ENCODE measurements at places on chromosomes 2 and 18.
A peak's percentile ranks its signal among the peaks of the same experiment; 100 is the strongest.

DNA sequence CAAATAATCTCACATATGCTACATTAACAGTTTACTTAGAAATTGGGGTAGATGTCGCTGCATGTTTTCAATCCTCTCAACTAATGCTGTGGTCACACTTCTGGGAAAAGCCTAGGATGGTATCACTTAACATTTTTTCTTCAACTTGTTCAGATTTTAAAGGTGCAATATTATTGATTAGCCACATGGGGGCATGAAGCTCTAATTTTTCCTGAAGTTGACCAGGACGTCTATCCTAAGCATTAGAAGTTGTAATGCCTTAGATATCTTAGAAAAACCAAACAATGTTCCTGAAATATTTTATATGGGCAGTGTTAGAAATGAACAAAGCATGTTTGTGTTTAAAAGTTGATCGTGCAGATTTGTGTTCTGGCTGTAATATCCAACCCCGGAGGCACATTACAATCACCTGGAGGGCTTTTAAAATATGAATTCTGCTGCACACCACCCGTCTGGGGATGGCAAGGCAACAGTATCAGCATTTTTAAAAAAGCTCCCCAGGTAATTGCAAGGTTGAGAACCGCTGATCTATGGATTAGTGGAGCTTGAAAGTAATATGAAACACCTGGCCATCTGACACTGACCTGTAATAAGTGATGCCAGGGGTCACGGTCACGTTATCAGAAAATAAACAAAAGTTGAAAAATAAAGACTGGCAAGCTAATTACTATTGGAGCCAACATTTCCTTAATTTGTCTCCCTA is 100.5 kb upstream of the LMAN1 start:
- DNase-seq: peak; percentile 25

DNA sequence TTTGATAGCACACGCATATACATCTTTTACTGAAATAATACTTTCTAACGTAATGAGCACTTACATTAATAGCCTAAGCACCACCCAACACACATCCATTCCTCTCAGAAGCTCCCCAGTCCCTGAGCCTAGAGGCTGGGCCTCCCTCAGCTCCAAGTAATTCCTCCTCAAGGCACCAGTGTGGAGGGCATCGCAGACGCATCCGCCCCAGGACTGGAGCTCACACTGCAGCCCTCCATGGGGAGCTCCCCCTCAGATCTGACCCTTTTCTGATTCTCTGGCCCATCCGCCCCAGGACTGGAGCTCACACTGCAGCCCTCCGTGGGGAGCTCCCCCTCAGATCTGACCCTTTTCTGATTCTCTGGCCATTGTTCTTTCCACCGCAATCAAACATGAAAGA is 60.4 kb upstream of the SNTG2 start:
- DNase-seq: no peak

- DNase-seq: peak; percentile 11
These were observed 12.3 kb downstream of the CEP192 start for GRCh38 chr18:13003466-13003896.

DNA sequence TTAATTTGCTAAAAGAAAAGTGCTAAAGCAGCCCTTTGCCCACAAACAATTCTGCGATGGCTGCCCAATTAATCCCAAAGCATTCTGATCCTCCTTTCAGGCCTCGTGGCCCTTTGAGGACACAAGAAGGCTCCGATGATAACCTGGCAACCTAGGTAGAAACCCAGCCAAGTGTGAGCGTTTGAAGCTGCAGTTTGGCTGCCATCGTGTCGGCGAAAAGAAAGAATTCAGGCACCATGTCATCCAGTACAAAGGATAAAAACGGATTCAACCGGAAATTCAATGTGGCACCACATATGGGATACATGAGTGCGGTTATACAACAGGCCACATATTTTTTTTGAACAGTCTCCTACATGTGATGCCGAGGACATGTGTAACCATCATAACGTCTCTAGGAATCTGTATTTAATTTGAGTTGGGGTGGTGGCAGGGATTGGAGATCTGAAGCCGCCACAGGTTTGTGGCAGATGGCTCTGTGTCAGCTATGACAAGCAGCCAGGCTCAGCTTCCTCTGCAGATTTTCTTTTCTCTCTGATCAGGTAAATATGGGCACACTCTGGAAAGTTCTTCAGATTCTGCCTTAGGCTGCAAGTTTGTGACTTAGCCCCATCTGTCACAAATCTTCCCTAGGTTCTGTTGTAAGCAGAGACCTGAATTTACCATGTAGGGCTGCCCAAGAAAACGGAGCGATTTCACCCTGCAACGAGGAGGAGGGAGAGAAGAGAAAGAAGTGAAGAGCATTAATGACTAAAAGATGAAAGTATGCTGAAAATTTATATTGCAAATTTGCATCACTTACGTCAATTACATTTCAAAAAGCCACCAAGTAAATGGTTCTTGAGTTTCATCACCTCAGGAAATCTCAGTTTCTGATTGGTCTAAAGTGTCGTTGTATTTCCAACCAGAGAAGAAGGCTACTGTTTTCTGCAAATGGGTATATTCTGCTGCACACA is 573.2 kb downstream of the ZEB2 start:
- DNase-seq: no peak

GRCh38 chr2:17583166-17583565 is 42.7 kb downstream of the VSNL1 start:
- no peak for DNase-seq

DNA sequence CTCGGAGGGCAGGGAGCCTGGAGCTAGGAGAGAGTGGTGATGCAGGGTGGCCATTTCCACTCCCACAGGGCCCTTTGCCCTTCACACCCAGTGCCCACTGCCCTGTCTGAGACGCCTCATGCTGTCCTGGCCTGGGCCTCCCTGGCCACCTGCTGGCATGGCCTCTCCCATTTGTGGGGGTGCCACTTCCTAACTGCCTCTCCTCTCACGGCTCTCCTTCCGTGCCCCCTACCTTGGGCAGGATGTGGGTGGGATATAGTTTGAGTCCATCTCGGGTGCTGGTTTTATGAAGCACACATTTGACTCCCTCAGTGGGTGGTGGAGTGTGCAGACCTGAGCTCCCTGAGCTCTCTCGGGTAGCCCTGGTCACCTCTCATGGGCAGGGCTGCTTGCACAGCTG is 46.0 kb downstream of the DGKD start:
- no peak for DNase-seq

DNA sequence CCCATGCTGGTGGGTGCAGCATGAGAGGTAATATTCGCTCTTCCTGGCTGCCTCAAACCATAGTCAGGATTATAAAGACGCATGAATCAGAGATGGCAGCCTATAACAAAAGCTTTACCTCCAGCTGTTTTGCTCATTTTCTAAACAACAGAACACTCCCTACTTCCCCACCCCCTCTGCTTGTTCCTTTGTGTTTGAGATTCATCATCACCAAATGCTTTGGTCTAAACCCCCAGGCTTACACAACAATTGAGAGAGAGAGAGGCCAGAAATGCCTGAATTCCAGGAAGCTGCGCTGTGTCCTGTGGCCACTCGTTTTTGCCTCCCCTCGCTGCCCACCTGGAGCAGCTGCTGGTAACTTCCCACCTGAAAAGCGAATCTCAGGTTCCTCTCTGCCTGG is 78.8 kb upstream of the CAPN13 start:
- DNase-seq: no peak

- DNase-seq: no peak
These were observed 1.4 kb upstream of the CTNNA2 start for GRCh38 chr2:79511320-79511951.

- DNase-seq: no peak
These were observed 119.4 kb upstream of the PIEZO2 start for GRCh38 chr18:11268741-11269233.

- no peak for DNase-seq
These were observed 93.7 kb upstream of the SRD5A2 start for GRCh38 chr2:31674446-31674845.

DNA sequence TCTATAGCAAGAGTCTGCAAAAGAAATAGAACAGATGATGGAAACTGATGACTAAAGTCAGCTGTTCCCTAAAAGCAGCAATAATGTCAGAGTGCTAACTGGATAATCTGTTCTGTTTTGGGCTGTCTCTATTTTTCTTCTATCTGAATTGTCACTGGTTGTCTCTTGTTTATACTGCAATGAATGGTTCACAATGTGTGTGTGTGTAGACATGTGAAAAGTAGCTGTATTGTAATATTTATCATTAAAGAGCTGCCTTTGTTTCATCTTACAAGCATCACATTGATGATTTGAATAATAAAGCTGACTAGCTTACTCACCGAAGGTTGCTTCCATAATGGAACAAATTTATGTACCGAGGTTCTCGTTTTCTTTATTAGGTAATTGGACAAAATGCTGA is 456.0 kb upstream of the ZEB2 start:
- no peak for DNase-seq

GRCh38 chr18:51236225-51236624 is 38.7 kb upstream of the MEX3C start:
- peak; percentile 6 for DNase-seq

DNA sequence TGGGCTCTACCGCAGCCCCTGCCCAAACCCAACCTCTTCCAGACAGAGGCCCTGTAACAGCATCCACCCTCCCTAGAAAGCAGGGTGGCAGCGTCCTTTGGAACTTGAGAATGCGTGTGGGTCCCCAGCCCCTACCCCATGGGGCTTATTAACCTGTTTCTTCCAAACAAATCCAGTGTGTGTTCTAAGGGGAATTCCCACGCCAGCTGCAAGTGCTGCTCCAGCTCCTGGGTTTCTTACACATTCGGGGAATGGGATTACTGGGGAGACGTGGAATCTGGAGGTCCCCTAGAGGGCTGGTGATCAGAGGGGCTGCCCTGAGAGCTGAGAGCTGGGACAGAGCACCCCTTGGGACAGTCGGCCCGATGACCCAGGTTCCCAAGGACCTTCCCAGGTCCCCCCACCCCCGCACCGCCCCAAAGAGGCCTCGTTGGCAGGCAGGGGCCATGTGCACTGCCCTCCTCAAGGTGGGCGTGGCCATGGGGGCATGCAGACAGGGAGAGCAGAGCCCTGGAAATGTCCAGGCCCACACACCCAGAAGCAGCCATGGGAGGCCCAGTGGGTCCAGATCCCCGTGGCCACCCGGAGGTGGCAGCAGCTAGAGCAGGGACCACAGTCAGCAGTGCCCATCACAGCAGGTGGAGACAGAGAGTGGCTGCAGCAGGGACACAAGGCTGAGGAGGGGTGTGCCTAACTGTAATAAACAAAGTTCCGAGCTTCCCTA is 18.8 kb upstream of the TEX44 start:
- DNase-seq: no peak

DNA sequence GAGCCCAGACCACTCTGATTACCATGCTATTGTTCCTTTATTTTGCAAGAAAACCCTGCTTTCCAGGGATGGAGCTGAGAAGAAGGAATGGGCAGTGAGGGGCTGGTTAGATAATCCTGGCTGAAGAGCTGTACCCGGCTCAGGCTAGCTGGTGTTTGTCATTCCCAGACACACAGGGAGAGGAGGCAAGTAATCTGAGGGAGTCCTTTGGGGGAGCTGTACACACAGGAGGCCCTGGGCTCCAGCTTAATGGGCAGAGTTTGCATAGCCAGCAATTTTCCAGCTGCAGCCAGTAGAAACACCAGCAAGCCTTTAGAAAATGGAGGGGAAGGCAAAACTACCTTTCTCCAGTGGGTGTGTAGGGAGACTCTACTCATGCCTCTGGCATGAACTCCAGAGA is 259.3 kb downstream of the SOX11 start:
- no peak for DNase-seq
